NCI-H2107 (cell line): ENCODE measurements at places on chromosomes 13 and 19.

GRCh38 chr19:536881-537404 lies 5.4 kb downstream of the CDC34 start:
- DNase-seq, result no peak

DNA sequence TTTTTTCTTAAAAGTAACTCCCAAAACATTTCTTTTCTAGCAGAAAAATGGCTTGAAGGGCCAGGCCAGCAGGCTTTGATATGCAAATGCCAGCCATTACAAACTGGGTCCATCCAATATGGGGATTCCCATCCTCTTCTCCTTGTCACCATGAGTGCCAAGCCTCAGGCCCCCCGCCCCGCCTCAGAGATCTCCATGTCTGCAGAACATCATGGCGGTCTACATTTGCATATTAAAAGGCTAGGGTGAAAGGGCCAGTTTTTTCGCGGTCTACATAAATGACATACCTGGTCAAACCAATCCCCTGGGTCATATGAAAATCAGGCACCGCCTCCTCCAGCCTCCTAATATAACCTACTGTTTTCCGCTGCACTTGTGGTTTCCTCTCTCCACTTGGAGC lies 1327.6 kb downstream of the UQCRFS1 start:
- DNase-seq, result no peak

DNA sequence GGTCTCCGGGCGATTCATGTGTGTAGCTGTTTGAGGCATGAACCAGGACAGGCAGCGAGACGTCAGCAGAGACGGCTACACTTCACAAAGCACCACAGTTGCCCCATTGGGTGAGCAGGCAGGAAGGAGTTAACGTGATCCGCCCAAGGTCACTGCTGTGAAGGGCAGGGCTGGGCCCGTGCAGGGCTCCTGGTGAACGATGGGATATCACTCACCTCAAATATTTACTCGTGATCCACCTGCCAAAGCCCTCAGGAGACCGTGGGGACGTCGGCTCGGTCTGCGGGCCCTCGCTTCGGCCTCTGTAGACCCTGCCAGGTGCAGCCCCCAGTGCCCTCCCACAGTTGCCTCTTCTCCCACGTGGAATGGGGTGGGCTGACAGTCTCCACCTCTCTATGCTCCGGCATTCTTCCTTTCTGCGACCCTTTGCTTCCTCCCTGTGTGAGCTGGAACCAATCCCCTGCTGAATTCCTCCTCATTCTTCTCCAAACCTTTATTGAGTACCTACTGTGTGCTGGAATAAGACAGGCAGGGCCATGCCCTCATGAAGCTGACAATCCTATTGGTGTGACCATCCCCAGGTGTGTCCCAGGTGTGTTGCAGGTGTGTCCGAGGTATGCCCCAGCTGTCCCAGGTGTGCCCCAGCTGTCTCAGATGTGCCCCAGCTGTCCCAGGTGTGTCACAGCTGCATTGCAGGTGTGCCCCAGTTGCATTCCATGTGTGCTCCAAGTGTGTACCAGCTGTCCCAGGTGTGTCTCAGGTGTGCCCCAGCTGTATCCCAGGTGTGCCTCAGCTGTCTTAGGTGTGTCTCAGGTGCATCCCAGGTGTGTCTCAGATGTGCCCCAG lies 2.0 kb upstream of the GRK1 start:
- DNase-seq, result no peak

- no peak for DNase-seq
These were observed 18.5 kb downstream of the TSHZ3 start for GRCh38 chr19:31330761-31331160.

GRCh38 chr13:100306030-100306429 lies 217.1 kb downstream of the PCCA start:
- no peak for DNase-seq

DNA sequence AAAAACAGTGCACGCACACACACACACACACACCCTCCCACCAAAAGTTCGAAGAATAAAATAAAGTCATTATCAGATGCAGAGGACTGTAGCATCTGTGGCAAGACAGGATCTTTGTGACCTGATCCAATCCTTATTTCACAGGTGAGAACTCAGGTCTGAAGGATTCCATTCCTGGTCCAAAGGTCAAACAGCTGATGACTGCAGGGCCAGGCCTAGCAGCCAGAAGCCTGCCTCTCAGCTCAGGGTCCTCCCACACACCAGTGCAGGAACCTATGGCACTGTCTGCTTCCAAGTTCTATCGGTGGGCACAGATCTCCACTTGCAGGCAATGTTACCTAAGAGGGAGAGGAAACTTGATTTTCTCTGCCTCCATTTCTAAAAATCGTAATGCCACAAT lies 57.5 kb downstream of the SERP2 start:
- no peak for DNase-seq
